ENCODE measurements at places on chromosomes 16 and 17. TPM values are rescaled to one million over a fixed set of nuclear protein-coding genes. Genes with fewer than 3 reads are reported as not detected.

DNA sequence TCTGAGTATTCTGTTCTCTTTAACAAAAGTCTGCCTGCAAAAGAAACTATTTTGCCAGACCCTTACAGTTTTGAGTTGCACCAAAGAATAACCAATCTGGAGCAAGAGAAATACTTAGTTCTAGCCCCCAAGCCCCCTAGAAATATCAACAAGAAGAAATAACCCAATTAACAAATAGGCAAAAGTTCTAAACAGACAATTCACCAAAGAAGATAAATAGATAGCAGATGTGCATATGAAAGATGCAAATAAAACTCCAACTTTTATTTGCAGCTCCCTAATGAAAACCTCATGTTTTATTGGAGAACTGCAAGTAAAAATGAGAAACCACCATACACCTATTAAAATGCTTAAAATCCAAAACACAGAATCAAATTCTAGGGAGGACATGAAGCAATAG is 1308.0 kb downstream of the CDH11 start:
- no peak overlapping the region for H3K4me3 ChIP-seq
- H3K27ac ChIP-seq = no peak overlapping the region
- DNase-seq = no peak
- H3K4me1 ChIP-seq = no peaks in the 10 kb centered on the region

DNA sequence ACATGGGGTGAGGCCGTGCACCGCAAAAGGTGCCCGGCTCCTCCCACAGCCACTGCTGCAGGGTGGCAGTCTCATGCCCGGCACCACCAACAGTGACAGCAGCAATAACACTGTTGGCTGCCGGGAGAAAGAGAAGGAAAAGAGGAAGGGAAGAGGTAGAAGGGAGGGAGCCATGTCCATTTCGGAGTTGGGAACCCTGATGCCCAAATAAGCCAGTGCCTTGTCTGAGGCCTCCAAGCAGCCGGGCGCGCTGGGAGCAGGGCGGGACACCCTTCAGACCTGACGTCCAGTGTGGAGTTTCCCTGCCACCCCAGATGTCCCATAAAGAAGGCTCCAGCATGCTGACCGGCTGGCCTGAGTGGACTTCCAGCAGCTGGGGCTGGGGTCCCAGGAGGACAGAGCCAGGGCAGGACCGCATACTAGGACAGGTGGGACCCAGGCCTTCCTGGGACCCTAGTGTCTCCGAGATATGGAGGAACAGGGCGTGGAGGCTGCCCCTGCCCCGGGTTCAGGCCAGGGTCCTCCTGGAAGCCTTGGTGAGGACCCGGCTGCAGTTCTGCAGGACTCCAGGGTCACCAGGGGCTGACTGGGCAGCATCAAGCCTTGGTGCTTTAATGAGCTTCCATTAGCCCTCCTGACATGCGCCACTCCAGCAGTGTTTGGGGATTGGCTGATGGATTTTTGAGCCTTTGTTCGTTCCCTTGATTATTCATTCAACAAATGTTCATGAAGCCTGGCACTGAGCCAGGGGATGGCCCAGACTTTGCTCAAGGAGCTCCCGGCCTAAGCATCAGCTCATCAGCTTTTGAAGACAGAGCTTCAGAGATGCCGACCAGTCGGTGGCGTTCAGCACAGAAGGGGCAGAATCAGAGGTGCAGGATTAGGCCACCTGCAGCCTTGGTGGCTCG is 223.6 kb upstream of the CIBAR2 start:
- peak overlapping the region; percentile 69 for H3K27ac ChIP-seq
- H3K4me1 ChIP-seq = no peaks in the 10 kb centered on the region
- DNase-seq = no peak

DNA sequence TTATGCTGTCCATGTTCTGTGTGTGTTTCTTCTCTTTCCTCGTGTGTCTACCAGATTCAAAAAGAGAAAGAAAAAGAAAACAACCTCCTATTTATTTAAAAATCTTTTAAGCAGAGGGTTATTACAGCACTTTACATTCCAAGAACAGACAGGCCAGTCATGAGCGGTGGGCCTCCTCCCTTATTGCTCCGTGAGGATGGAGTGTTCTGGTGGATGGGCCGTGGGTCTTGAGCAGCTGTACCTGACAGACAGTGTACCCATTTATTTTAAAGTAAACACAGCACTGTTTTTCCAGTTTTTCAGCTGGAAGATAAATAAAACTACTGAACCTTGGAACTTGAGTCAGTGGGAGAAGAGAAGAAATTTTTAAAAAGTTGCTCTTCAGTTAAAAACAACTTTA is 52.4 kb downstream of the WWP2 start:
- no peak overlapping the region for H3K4me3 ChIP-seq
- no peak for DNase-seq
- H3K36me3 ChIP-seq = peaks cover 42% of the 10 kb centered on the region
- no peaks in the 10 kb centered on the region for H3K27me3 ChIP-seq

DNA sequence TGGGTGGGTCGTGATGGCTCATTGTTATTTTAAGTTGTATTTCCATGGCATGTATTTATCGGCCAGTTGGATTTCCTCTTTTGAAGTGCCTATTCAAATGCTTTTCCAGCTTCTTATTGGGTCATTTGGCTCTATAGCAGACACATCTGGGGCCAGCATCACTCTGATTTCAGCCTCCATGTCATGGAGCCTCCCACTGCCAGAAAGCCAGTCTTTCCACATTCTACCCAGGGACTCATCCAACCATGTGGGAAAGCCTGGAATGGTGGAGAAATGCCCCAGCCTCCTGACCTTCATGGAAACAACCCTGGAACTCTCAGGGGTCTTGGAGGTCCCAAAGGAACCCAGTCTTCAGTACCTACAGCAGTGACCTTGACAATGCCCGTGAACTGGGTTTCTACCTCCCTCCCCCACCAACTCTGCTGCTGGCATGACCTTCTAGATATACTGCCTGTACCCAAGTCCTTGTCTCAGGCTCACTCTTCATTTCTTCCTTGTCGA is 33.8 kb upstream of the ADGRG1 start:
- DNase-seq = no peak
- no peaks in the 10 kb centered on the region for H3K36me3 ChIP-seq
- H3K4me1 ChIP-seq = peaks cover 38% of the 10 kb centered on the region

DNA sequence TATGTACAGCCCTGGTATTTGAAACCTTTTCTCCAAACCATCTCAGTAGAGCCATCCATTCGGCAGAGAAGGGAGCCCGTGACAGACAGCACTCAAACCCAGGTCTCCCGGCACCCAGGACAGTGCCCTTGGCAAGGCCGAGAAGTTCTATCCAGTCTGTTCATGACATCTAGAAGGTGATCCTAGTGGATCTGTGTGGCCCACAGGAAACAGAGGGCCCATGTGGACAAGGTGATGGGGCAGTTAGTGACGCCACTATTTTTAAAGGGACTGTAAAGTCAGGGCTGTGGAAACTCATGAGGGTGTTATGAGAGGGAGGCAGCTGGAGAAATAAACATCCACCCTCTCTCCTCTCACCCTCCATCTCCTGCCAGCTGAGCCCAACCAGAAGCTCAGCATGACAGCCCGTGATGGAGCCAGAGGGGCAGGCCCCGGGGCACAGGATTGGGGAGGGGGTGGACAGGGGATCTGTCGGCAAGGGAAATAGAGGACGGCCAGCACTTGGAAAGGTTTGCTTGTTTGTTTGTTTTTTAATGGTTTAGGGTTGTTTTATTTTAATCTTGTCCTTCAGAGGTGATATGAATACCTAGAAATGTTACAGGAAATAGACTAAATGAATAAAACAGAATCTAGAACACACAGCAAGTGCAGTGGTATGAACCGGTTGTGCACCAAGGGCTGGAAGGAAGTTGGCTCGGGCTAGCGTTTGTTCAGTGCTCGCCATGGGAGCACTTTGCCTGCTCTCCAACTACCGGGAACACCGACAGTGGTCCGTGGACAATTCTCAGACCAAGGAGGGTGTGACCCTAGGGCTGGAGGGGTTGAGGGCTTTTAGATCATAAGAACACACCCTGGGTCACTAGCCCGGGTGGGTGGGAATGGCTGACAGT is 17.1 kb downstream of the MYLK3 start:
- H3K27me3 ChIP-seq = no peaks in the 10 kb centered on the region
- H3K4me1 ChIP-seq = no peaks in the 10 kb centered on the region
- no peak overlapping the region for H3K27ac ChIP-seq
- no peak for DNase-seq
- H3K4me3 ChIP-seq = no peak overlapping the region

- no peak overlapping the region for H3K4me3 ChIP-seq
- no peak overlapping the region for H3K27ac ChIP-seq
- H3K36me3 ChIP-seq = no peaks in the 10 kb centered on the region
Observed at GRCh38 chr16:85652431-85653221, 36.1 kb downstream of the GINS2 start.

- no peaks in the 10 kb centered on the region for H3K27me3 ChIP-seq
- DNase-seq = no peak
- no peak overlapping the region for H3K27ac ChIP-seq
- H3K4me1 ChIP-seq = peaks cover 24% of the 10 kb centered on the region
Observed at GRCh38 chr17:17938388-17939107, 33.7 kb downstream of the TOM1L2 start.

GRCh38 chr17:42554250-42555121 is 1.8 kb downstream of the HSD17B1 start:
- H3K4me1 ChIP-seq = peaks cover 14% of the 10 kb centered on the region
- H3K4me3 ChIP-seq = peak overlapping the region; percentile 80
- peak; percentile 84 for DNase-seq
- H3K36me3 ChIP-seq = no peaks in the 10 kb centered on the region
- H3K27me3 ChIP-seq = no peaks in the 10 kb centered on the region

DNA sequence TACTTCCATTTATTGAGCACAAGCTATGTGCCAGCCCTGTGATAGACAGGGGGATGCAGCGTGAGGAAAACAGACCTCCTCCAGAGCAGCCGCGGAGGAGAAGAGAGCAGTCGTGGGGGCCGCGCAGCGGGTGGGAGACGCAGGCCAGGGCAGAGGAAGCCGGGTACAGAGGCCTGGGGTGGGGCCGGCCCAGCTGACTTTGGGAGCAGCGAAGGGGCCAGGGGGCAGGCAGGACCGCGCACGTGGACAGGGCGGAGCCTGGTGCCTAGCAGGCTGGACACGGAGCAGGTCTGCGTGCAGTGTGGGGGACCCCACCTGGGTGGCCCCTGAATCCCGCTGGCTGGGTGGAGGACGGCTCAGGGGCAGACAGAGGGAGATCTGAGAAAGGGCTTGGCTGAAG is 46.2 kb downstream of the ZFPM1 start:
- H3K27ac ChIP-seq = no peak overlapping the region
- no peak for DNase-seq
- no peaks in the 10 kb centered on the region for H3K27me3 ChIP-seq
- no peaks in the 10 kb centered on the region for H3K4me1 ChIP-seq
- H3K36me3 ChIP-seq = no peaks in the 10 kb centered on the region

- peak overlapping the region; percentile 75 for H3K27ac ChIP-seq
- no peak for DNase-seq
- no peaks in the 10 kb centered on the region for H3K36me3 ChIP-seq
- peak overlapping the region; percentile 67 for H3K4me3 ChIP-seq
- H3K27me3 ChIP-seq = no peaks in the 10 kb centered on the region
- H3K4me1 ChIP-seq = peaks cover 51% of the 10 kb centered on the region
Observed at GRCh38 chr17:29590411-29591145, 1.1 kb upstream of the GIT1 start.

DNA sequence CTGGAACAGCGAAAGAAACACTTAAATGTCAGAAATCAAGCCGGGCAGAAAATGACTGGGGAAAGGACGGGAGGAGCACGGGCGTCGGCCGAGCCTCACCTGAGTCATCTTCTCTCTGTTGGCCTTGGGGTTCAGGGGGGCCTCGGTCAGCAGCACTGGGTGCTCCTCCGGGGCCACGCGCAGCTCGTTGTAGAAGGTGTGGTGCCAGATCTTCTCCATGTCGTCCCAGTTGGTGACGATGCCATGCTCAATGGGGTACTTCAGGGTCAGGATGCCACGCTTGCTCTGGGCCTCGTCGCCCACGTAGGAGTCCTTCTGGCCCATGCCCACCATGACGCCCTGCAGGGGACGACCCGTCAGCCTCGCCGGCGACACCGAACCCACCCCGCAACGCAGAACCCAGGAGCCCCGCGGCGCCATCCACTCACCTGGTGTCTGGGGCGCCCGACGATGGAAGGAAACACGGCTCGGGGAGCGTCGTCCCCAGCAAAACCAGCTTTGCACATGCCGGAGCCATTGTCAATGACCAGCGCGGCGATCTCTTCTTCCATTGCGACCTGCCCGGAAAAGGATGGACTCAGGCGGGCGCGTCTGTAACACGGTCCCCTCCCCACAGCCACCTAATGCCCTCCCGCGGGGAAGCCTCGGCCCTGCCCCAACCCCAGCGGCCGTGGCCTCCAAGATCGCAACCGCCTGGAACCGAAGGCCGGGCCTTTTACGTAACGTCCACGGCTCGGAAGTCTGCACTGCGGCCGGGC is 616 bp downstream of the ACTG1 start:
- H3K36me3 ChIP-seq = peaks cover 34% of the 10 kb centered on the region
- H3K27ac ChIP-seq = peak overlapping the region; percentile 68
- H3K4me3 ChIP-seq = peak overlapping the region; percentile 77

DNA sequence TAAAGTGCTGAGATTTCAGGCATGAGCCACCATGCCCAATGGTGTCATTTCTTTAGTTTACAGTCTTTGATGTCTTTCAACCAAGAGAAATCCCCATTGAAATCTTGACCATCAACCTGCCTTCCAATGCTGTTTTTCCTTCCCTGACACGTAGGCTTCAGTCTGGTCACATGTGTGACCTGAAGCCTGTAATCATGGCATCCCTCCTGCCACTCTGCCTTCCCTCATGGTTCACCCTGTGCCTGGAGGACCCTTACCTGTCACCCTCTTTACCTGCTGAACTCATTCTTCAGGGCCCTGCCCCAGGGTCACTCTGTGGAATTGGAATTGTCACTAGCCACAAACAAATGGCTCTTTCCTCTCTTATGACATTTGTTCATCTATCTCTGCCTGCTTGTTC is 18.1 kb upstream of the ARHGAP23 start:
- H3K4me1 ChIP-seq = no peaks in the 10 kb centered on the region
- H3K27me3 ChIP-seq = no peaks in the 10 kb centered on the region
- H3K36me3 ChIP-seq = no peaks in the 10 kb centered on the region
- no peak overlapping the region for H3K4me3 ChIP-seq

The ABCA8 gene
- not detected for total RNA-seq

The FBXL19 gene
- total RNA-seq = 17.0 TPM

All from naive thymus-derived CD4-positive, alpha-beta T cell (primary cell).